Effector CD4-positive, alpha-beta T cell (primary cell): ENCODE measurements at places on chromosomes 2 and 18.

DNA sequence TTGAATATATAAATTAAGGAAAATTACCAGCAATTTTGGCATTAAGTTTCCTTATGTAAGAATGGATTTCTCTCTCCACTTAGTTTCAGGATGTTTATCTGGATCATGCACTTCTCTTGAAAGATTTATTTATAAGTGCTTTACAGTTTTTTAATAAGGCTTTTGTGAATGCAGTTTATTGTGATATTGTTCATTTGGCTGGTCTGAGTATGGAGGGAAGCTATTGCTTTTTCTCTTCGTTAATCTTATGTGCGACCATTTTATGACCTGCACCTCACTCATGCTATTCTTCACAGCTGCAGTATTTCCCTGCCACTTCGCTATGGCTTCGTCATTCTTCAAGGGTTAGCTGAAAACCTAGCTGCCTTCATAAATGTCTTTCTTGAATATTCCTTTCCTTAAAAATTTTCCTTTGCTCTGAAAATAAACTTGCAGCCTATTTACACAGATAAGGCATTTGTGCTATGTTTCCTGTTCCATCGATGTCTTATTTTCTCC lies 233.4 kb downstream of the SOCS6 start:
- DNase-seq: no peak

DNA sequence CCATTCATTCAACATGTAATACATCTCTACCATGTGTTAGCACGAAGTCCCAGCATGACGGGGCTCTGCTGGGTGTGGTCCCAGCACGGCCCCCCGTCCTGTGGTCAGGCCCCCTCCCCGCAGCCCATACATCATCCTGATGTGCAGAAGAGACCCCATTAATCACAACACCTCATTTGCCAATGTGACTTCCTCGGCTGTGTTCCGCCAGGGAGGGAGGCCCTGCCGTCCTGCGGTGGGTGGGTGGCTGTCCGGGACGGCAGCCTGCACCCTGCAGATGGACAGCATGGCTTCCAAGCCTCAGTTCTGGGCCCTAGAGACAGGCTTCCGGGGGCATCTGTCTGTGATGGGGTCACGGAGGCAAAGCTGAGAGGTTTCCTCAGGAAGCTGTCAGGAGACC lies 254.0 kb downstream of the CYP26B1 start:
- no peak for DNase-seq

- no peak for DNase-seq
Observed at GRCh38 chr2:100876231-100876860, 56.4 kb downstream of the NPAS2 start.

DNA sequence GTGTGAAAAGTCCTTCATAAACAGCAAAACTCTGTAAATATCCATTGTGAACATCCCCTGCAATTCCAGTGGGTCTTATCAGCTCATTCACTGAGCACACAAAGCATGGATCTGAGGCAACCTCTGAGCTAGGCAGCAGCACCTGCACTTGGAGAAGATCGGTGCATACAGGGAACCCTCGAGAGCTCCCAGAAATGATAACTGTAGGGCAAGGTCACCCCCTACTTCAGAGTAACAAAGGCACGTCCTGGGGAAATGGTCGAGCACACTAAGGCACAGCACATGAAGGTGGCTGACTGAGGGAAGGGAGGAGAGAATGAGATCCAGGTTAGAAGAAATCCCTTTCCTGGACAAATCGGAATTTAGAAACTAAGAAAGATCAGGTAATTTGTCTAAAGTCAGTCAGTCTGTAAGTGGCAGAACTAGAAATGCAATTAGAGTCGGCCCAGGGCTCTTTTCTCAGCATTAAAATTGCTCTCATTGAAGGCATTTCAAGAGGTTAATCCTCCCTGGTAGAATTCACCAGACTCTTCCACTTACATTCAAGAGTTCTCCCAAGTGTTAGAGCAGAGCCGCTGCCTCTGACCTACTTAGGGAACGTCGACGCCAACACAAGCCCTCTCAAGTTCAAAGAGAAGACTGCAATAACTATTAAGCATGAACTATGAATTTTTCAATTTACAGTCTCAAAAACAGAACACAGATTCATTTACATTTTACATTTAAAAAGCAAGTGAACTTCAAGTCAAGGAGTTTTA lies 45.9 kb downstream of the PXDN start:
- DNase-seq: no peak
